ENCODE measurements at places on chromosomes 1 and 21.

GRCh38 chr1:199752688-199753027, 274.9 kb upstream of the NR5A2 start:
- no peak for DNase-seq

DNA sequence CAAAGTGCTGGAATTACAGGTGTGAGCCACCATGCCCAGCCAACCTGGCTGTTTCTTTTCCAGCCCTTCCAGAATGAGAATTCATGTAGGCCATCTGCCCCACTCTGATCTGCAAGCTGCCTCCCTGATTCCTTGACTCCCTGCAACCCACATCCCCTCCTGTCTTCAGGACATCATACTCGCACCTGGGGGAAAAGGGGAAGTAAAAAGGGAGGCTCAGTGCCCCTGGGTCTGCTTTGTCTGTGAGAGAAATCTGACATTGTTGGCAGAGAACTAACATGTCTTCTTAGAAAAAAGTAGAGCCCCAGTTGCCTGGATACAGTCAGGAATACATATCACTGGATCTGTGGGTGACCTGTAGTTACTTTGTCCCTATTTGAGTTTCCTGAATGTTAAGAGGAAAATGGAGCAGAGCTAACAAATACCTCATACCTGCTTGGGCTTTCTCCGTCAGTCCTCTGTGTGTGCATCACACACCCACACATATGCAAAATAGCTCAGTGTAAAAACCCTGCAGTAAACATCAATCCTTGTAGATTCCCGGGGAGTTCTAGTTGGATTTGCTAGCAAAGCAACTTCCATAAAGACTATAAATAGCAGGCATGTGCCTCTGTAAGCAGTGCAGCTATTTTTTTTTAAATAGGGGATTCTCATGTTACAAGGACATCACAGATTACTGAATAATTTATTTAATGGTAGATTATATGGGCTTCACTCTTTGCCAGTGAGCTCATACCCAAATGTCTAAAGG, 62.9 kb downstream of the TEX35 start:
- no peak for DNase-seq

GRCh38 chr1:151166505-151166956, 587 bp downstream of the SCNM1 start:
- no peak for DNase-seq

GRCh38 chr1:200154069-200154767, 126.7 kb downstream of the NR5A2 start:
- no peak for DNase-seq

DNA sequence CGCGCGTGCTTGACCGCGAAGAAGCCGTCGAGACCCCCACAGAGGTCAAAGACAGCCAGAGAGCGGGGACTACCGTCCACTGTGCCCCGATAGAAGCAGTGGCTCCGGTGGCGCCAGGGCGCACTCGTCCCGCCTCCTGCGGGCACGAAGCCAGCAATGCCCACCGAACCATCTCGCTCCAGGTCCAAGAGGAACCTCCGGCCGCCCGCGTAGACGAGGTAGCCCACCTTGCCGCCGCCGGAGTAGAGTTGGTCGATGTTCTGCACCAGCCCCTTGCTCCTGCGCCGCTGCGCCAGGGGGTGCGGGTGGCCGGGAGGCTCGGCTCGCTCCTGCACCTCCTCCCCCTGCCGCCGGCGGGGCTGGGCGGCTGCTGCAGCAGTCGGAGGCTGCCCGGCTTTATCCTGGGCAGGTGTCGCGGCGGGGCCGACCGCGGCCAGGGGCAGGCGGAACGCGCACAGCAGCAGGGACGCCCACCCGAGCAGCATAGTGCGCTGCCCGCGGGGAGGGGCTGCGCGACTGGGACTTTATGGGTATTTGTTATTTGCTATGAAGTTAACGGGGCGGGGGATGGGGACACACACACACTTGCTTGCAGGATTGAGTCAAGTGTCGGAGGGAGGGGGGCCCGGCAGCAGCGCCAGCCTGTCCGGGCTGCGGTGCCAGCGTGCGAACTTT, 844 bp downstream of the ADAMTS5 start:
- DNase-seq = no peak

DNA sequence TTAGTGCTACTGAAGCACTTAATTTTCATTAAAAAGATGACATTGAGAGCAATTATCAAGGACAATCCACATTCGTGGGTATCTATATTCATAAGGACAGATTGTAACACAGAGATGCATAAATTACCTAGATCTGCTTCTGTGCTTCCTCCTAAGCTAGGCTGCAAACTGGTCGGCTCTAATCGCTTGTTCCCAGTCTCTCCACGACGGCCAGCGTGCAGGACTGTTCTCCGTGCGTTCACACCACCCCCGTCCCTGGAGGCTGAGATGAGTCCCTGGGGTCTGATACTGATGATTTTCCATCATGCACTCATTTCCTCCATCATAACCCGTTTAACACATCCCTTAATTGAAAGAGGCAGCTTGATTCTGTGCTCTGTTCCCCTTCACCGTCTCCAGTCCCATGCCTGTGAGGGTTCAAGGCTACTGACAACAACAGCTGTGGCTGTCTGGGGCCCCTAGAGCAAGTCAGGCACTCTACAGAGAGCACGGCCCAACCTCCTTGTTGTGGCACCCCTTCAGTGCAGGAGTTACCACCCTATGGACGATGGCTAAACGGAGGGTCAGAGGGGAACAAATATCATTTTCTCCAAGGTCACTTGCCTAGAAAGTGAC, 469.6 kb downstream of the NPHP4 start:
- DNase-seq = no peak

DNA sequence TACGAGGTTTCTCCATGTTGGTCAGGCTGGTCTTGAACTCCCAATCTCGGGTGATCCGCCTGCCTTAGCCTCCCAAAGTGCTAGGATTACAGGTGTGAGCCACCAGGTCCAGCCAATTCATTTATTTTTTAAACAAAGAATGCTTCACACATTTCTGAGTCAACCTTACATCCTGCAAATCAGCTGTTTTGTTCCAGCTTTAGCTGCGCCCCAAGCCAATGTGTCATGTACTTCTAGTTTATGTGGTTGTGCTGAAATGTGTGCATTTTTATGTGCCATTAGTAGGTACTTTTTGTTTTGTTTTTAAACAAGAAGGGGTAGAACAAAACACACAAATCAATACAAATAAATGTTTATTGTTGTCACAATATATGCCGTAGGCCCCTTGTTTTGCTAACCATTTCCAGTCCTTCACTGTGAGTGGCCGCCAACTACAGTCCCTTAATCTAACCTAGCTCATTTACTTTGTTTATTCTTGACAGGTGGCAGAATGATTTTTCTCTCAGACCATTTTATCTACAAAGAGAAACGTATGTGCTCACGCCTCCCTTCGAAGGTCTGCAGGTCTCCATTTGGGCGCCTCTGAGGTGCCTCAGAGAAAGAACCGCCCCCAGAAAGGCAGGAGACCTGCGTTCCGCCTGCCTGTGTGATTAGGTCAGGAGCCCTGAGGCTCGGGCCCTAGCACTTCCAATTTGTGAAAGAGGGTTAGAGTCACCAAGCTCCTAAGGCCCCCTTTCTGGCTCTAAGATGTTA, 2.8 kb upstream of the CASQ2 start:
- DNase-seq = no peak

- DNase-seq = no peak
Measured at GRCh38 chr1:116697548-116698243, 30.2 kb upstream of the IGSF3 start.

DNA sequence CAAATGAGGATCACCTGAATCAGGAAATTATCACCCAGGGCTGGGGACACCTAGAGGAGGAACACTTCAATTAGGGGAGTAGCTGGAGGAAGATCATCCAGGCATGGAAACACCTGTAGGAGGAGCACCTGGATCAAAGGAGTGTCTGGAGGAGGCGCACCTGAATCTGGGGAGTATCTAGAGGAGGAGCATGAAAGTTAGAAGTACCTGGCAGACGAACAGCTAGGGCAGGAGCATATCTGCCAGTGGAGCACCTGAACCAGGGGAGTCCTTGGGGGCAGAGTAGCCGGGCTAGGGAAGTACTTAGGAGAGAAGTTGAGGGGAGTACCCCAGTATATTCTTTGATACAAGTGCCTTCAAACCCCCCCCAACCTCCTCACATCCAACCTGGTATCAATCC, 1.3 kb downstream of the C1orf210 start:
- no peak for DNase-seq

GRCh38 chr1:187336441-187337168, 507.9 kb downstream of the PLA2G4A start:
- no peak for DNase-seq

DNA sequence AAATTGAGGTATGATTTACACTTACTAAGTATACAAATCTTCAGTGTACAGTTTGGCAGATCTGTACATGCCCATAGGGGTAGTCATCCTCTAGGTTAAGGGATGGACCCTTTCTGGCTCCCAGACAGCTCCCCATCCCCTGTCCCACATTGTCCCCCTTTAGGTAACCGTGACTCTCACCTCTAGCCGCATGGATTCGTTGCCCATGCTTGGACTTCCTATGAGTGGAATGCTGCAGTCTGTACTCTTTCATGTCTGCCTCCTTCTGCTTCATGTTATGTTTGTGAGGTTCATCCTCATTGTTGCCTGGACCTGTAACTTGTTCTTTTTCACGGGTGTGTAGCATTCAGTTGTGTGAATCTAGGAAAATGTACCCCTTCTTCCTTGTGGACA, 20.3 kb downstream of the SLC37A1 start:
- no peak for DNase-seq
